NCI-H187 (cell line): ENCODE measurements at places on chromosomes 7 and 10.

GRCh38 chr7:77439572-77439971 is 23.4 kb upstream of the GSAP start:
- no peak for DNase-seq

- no peak for DNase-seq
These were observed 69.8 kb upstream of the KCTD7 start for GRCh38 chr7:66558660-66559465.

DNA sequence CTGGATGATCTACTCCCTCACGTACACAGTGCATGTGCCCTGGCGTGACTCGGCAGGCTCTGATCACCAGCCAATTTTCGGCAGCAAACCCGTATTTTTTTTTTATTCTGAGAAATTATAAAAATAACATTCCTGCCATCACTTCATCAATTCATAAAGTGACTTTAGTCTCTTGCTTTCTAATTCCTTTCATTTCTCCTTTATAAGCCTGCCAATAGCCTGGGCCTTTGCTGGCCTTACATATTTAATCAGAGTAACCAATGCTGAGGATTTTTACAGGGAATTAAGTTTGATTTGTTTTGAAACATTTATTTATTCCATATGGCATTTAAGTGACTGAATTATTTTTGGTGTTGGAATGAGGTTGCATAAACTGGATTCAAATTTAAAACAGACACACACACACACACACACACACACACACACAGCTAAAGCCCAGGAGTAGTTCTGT is 140.8 kb downstream of the ETV1 start:
- no peak for DNase-seq

DNA sequence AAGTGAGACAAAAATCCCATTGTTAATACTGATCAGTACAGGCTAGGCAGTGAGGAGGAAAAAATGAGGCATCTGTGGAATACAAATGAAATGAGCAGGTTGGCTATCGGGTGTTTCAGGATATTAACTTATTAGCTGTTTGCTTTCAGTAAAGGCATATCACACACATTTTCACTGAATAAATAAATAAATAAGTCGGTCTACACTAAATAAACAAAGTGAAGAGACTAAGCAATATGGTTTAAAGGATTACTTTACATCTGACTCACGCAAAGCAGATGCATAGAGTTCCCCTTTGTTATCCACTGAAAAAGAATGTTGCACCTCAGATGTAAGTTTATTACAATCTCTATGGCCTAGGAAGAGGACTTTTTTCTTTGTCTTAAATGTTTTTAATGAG is 6.3 kb upstream of the SEMA3A start:
- DNase-seq = no peak

DNA sequence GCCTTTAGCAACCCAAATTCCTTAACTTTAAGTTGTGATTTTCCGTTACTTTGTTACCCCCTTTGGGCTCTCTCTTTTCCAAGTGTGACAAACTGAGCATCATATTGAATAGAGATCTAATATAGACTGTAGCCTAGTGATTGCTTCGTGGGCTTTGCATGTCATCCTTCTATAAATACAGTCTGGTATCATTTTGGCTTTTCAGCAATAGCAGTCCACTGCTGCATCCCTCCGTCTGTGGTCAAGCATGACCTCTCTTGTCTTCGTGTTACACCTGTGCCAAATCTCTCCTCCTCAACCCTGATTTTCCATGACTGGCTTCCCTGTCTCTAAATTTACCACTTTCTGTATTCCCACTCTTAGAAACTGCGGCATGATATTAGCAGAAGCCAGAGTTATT is 53.8 kb upstream of the AGK start:
- DNase-seq = no peak

DNA sequence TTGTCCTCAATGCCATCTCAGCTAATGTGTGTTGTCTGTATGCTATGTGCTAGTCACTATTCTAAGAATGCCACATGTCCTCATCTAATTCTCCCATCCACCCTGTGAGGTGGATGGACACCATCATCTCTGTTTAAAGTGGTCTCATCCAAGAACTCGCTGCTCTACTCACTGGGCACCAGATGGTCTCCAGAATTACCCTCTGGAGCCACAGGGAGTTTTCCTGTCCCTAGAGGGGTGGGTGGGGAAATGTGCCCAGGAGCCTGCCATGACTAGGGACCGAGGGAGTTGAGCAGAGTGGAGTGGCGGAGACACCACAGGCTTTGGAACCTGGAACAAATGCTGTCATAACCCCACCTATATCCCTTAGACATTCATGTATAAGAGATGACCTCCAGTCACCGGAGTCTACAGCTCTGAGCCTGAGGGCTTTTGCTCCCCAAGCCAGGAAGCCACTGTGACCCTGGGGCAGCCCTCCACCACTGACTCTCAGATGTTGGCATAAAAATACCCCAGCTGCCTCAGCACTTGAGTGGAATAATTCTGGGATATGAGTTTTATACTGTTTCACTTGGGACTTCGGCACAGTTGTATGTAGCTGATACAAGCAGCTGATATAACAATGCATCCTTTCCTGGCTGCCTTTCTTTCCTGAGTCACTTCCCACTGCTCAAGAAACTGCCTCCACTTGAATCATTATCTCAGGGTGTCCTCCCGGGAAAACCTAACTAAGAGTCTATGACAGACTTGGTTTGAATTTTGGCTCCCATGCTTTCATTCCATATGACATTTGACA is 61.5 kb upstream of the RAPGEF5 start:
- DNase-seq = no peak

GRCh38 chr10:75512203-75512933 is 80.9 kb downstream of the LRMDA start:
- DNase-seq = peak; percentile 21

DNA sequence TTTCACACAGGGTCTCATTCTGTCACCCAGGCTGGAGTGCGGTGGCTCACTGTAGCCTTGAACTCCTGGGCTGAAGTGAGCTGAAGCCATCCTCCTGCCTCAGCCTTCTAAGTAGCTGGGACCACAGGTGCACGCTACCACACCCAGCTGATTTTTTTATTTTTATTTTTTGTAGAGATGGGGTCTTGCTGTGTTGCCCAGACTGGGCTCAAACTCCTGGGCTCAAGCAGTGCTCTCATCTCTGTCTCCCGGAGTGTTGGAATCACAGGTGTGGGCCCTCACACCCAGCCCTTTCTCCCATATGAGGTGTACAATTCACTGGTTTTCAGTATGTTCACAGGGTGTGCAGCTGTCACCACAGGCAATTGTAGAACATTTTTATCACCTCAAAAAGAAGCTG is 5.2 kb downstream of the INPP5A start:
- no peak for DNase-seq

DNA sequence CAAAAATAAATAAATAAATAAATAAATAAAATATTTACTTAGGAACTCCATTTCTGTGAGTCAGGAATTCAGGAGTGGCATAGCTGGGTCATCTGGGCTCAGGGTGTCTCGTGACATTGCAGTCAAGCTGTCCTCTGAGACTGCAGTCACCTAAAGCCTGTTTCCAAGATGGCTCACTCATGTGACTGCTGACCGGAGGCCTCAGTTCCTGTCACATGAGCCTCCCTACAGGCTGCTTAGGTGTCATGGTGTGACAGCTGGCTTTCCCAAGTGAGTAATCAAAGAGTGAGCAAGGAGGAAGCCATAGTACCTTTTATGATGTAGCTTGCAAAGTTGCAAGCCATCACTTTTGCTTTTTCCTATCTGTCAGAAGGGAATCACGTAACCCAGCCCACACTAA is 128.6 kb upstream of the KCTD7 start:
- DNase-seq = no peak

DNA sequence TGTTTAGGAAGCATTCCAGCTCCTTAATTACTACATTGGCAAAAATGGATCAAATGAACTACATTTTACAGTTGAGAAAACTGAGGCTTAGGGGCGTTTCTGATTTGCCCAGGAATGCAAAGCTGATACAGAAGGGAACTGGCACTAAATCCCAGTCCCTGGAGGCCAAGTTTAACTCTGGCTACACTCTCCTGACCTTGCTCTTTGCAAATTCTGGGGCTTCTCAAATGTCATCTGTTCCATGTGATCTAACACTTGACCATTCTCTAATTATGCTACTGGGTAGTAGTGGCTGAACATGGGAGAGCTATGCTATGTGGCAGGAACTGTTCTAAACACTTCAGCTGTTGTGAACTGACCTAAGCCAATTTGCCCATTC is 11.3 kb upstream of the HABP2 start:
- no peak for DNase-seq

- DNase-seq = no peak
These were observed 10.6 kb downstream of the VIM start for GRCh38 chr10:17238445-17239291.

DNA sequence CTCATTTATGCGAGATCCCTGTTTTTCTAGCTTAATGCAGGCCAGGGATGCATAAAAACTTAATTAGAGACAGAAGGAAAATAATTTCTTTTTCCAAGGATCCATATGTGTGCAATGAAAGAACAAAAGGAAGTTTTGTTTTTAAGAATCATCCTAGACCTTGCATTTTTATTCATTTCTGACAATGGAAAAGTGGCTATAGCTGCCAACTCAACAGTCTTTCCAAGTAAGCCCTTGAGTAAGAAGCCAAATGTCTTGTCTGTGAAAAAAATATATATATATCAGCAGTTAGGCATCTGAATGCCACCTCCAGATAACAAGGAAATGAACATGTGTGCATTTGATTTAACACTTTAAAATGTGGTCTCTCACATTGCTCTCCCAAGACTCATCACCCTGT is 1397.6 kb downstream of the GATA3 start:
- DNase-seq = no peak

- no peak for DNase-seq
These were observed 67.6 kb downstream of the CAV1 start for GRCh38 chr7:116592445-116592844.

GRCh38 chr7:144723301-144723700 is 112.6 kb downstream of the TPK1 start:
- no peak for DNase-seq

- DNase-seq = no peak
These were observed 12.1 kb downstream of the ENTPD1 start for GRCh38 chr10:95767884-95768556.

GRCh38 chr7:113912876-113913275 is 5.9 kb downstream of the PPP1R3A start:
- DNase-seq = no peak

GRCh38 chr7:4273566-4274230 is 408.4 kb upstream of the FOXK1 start:
- DNase-seq = no peak

- no peak for DNase-seq
These were observed 312.6 kb downstream of the IPMK start for GRCh38 chr10:57955076-57955475.

DNA sequence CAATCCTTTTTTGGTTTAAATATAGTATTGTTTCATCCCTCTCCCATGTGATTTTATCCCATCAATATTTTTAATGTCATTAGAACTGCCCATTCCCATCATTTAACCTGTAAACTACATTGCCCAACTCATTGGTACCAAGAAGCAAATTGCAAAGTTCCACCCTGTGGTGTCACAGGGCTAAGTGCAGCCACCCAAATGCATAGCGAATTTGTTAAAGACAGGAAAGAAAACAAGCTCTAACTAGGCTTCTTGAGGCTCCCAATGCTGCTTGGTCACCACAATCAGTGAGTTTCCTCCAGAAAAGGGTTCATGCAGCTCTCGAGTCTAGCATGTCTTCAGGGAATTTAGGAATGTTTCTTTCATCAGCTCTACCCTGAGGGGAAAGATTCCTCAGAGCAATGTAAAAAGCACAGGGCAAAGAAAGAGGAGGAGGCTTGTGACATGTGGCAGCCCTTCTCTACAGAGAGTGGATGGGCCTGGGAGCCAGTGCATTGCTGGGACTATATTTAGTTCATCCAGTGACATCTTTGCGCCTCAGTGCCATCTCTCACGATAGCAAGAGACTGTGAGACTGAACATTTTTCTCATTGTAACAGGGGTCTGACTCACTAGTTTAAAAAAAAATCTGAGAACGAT is 58.1 kb downstream of the CAV1 start:
- DNase-seq = no peak

- no peak for DNase-seq
These were observed 114.1 kb upstream of the SORCS3 start for GRCh38 chr10:104527013-104527412.

DNA sequence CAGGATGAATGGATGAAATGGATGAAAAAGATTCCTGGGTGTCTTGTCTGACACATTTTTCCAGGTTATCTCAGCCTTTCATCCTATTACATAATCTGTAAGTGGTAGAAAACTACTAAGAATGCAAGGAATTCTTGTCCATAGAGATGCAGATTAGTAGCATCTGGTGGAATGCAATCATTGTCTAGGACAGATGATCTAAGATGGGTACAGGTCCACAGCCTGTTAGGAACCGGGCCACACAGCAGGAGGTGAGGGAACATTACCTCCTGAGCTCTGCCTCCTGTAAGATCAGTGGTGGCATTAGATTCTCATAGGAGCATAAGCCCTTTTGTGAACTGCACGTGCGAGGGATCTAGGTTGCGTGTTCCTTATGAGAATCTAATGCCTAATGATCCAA is 225.0 kb downstream of the CALN1 start:
- DNase-seq = no peak

DNA sequence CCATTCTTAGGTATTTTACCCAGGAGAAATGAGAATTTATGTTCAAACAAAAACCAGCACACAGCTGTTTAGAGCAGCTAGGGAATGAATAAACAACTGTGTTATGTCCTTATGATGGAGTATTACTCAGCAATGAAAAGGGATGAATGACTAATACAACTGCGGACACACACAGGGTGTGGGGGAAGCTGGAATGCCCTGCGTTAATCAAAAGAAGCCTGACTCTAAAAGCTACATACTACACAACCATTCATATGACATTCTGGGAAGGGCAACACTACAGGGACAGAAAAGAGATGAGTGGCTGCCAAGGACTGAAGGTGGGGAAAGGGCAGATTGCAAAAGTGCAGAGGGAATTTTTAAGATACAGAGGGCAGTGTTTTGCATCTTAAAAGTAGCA is 64.0 kb downstream of the DLG5 start:
- DNase-seq = no peak

- DNase-seq = no peak
These were observed 115.5 kb downstream of the ITIH5 start for GRCh38 chr10:7551289-7551688.

- DNase-seq = no peak
These were observed 16.4 kb downstream of the GSDME start for GRCh38 chr7:24740871-24741270.

GRCh38 chr10:119663866-119664698 is 12.9 kb downstream of the BAG3 start:
- no peak for DNase-seq

DNA sequence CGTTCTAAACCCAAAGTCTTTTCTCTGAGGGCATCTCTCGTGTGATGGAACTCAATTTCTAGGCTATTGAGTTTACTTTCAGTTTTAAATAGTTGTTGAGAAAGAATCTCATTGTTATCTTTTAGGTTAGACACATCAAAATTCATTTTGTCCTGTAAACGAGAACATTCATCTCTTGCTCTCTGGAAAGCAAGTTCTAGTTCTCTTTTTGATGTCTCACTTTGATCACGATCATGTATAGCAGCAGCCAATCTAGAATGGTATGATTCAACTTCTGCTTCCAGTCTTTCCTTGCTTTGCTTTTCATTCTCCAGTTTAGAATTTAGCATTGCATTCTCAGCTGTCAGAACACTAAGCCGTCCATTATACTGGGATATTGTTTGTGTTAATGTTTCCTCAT is 65.1 kb downstream of the ANKRD26 start:
- DNase-seq = no peak
